ENCODE measurements at places on chromosomes 3 and 15.

- DNase-seq: no peak
Observed at GRCh38 chr15:52257734-52258062, 37.9 kb downstream of the MYO5C start.

DNA sequence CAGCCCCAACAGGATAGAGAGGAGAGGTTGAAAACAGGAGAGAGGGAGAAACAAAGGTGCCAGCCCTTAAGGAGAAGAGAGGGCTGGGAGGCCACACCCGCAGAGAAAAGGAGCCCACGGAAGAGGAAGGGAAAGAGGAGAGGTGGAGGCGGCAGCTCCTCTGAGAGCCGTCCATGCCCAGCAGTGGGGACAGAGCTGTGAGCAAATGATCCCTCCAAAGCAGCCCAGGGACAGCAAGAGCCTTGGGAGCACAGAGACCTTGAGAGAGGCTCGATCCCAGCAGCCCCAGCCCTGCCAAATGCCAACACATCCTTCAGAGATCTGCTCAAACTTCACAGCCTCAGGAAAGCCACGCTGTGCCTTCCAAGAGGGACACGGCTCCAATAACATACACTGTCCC, 66.7 kb upstream of the CORO2B start:
- DNase-seq: no peak

- DNase-seq: no peak
Observed at GRCh38 chr15:101498717-101499480, 9.4 kb upstream of the PCSK6 start.

- no peak for DNase-seq
Observed at GRCh38 chr3:124032311-124032880, 40.5 kb upstream of the ROPN1 start.

GRCh38 chr3:128237348-128238183, 84.3 kb downstream of the EEFSEC start:
- DNase-seq: no peak

DNA sequence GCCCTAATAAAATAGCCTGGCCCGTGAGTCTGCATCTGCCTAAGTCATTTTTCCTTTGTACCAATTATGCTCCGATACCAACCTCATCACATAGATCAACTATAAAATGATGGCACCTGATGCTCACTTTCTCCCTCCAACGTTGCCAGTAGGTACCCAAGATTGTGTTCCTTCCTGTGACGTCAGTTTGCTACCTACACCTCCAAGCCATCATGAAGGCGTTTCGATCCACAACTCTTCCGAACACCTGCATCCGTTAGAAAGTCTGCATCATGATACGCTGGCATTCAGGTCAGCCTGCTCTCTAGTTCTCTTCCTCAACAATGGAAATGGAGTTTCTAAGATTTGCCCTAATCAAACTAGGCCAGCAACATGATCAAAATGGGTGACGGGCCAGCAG, 7.7 kb downstream of the PKM start:
- no peak for DNase-seq

GRCh38 chr3:65793495-65794200, 245.1 kb downstream of the MAGI1 start:
- no peak for DNase-seq

GRCh38 chr15:83449250-83449671, 2.1 kb downstream of the SH3GL3 start:
- DNase-seq: no peak

Measured in T-helper 1 cell (primary cell).